ENCODE measurements at places on chromosomes 5 and 9. TPM values are rescaled to one million over a fixed set of nuclear protein-coding genes. Genes with fewer than 3 reads are reported as not detected.
A peak's percentile ranks its signal among the peaks of the same experiment; 100 is the strongest.

The CAVIN4 gene
- 0.09 TPM for total RNA-seq

- no peak for DNase-seq
Observed at GRCh38 chr5:4124221-4124970, 528.8 kb downstream of the IRX1 start.

The ACOT12 gene
- total RNA-seq, result not detected

DNA sequence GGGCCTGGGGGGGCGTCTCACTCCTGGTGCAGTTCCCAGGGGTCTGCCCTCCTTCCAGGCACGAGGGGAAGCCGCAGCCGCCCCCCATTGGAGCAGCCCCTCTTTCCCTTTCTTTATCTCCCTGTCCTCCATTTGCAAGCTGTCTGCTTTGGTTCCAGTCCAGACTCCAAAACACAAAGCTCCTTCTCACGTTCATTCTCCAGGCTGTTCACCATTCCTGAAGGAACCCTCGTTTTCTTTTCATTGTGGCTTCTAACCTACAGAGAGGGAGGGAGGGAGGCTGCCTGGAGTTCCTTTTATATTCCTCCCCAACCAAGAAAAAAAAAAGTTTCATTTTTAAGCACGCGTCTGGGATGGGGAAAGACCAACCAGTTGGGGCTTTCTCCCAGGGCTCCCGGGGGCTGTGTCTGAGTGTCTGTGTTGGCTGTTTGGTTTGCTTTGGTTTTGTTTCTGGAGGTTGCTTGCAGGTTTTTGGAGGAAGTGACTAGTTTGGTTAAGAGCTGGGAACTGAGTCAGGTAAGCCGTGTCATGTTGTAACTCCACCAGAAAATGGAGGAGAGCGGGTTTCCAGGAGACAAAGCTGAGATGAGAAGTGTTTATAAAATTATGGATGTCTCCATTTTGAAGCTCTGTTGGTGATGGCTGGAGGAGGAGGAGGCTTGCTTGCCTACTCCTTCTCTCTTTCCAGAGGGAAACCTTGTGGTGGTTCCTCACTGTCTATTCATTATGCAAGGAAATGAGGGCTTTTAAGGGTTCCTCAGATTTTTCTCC is 1.6 kb downstream of the ZNF462 start:
- DNase-seq, result no peak

DNA sequence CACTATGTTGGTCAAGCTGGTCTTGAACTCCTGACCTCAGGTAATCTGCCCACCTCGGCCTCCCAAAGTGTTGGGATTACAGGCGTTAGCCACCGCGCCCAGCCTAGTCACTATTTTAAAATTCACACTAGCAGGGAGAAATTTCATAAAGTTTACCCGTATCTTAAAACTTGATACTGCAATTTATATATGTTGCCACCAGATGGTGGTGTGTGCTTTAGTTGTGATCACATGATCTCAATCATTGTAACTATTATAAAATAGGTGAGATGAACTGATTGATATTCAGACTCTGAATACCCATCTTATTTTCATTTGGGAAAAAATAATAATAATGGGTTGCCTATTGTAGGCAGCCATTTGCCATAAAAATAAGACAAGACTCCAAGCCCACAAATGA is 1330.4 kb upstream of the WWC1 start:
- no peak for DNase-seq

The SPTAN1 gene
- 183 TPM for total RNA-seq

- DNase-seq, result peak; percentile 26
Observed at GRCh38 chr5:5422819-5423515, 490 bp downstream of the ICE1 start.

The MYOT gene
- not detected for total RNA-seq

The PCDHA1 gene
- not detected for total RNA-seq

DNA sequence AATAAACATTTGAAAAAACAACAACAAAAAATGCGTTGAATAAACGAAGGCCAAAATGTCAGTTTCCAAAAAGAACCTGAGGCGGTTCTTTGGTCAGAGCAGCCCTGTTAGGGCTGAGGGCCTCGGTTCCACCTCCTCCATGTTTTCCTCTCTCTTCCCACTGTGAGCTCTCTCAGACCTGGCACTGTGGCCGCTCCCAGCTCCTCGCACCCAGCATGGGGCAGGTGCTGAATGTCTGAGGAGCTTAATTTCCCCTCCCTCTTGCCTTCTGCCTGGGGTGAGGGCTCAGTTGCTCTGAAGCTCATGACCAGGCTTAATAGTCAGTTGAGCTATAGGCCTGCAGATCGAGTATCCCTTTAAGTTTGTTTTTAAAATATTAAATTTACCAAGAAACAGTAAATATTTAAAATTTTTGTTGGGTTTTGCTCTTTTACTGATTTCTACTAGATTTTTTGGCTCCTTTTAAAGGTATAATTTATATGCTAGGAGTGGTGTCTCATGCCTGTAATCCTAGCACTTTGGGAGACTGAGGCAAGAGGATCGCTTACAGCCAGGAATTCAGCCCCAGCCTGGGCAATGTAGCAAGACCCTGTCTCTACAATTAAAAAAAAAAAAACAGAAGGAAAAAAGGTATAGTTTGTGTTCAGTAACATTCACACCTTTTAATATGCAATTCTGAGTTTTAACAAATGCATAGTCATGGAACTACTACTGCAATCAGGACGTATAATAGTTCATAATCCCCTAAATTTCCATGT is 28.1 kb downstream of the DAPK1 start:
- no peak for DNase-seq

GRCh38 chr5:152499814-152500535 is 94.9 kb upstream of the NMUR2 start:
- DNase-seq, result no peak

DNA sequence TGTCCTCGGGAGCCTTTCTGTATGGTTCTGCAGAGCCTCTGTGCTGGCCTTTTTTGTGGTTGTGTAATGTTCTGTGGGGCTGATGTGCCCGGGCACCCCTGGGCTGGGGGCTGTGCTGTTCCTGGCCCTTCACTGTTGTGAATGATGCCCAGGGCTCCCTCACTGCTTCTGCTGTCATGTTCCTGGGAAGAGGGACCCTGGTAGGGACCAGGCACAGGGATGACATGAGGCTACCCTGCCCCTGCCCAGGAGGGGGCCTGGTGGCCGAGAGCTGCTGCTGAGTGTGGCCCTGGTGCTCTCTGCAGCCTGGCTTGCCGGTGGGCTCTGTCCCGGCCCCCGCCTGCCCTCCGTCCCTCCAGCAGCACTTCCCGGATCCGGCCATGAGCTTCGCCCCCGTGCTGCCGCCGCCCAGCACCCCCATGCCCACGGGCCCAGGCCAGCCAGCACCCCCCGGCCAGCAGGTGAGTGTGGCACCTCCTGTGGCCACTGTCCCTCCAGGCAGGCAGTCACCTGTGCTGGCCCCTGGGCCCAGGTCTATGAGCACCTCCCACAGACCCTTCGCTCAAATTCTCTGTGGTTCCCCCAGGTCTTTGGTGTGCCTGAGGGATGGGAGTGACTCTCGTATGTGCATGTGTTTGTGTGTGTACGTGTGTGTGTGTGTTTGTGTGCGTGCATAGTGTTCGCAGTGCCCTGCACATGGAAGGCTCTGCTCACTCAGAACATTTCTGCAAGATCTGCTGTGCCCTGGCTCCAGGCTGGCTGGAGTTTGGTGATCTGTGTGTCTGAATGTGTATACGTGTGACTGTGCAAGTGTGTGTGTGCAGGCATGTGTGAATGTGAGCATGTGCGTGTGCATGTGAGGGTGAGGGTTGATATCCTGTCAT is 72.3 kb downstream of the WNK2 start:
- no peak for DNase-seq

The ANKRD18B gene
- total RNA-seq, result not detected

GRCh38 chr9:13993632-13994185 is 320.2 kb downstream of the NFIB start:
- DNase-seq, result no peak

DNA sequence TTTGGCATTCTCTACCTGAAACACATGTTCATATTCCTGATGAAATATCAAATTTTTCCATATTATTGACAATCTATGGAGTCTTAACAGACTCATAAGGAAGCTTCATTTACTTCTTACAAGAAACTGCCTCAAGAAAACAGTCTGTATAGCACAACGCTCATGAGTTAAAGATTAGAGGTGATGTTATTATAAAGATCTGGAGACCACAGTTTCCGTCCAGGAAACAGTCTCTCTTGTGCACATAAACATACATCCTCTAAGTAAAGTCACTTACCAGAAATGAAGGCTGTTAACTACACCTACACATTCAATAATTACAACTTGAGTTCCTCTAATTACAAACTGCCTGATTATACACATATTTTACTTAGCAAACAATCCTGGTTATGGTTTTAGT is 86.9 kb downstream of the RAPGEF6 start:
- DNase-seq, result peak; percentile 37

The ECM2 gene
- total RNA-seq, result not detected

GRCh38 chr5:109038209-109038840 is 290.6 kb downstream of the FER start:
- DNase-seq, result no peak

The IL9 gene
- total RNA-seq, result not detected

GRCh38 chr9:130118841-130119518 is 53.2 kb upstream of the NCS1 start:
- no peak for DNase-seq

DNA sequence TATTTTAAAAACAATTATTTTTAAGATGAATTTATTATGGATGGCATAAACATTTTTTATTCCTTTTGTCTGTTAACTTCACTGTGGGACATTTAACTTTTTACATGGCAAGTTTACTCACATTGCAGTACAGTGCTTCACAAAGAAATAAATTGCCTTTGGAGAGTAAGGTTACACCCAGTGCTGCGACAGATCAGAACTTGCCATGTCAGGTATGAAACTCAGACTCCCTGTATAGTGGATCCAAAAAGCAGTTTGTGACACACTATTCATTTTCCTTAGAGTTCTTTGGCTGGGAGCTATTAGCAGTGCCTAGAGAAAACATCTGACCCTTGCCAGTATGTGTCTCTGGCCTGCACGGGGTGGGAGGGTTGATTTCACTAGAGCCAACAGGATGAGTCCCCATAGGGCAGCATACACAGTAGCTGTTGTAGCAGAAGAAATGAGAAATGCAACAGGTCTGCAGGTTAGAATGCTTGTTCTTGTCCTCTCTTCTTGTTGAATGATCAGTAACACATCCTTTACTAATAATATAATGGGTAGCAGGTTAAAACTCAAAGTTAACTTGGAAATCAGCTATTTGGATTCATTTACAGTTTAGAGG is 42.9 kb downstream of the STARD4 start:
- no peak for DNase-seq

GRCh38 chr9:126864771-126865170 is 4.3 kb downstream of the ZBTB34 start:
- no peak for DNase-seq

The PCDHB10 gene
- total RNA-seq, result not detected

The ZNF366 gene
- total RNA-seq, result not detected

GRCh38 chr5:33734537-33734936 is 157.3 kb downstream of the ADAMTS12 start:
- DNase-seq, result no peak

The ZNF883 gene
- total RNA-seq, result 1.1 TPM

- no peak for DNase-seq
Observed at GRCh38 chr9:129347316-129348120, 169.5 kb upstream of the IER5L start.

DNA sequence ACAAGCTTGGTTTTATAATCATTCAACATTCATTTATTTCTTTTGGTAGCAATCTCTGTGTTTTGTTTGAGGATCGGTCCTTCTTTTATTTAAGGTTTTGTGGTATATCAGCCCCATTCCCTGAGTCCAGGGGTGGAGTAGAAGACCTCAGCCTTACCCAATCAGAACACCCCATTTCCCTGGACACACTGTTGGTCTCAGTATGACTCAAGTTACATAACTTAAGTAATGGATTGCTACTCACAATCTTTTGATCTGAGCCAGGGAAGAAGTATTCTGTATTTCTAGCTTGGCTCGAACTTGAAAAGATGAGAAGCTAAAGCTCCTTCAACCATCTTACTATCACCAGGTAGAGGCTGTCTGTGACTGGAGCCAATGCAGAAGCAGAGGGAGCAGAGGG is 175.2 kb upstream of the HAPLN1 start:
- no peak for DNase-seq

The CATSPER3 gene
- 0.31 TPM for total RNA-seq

GRCh38 chr9:131160416-131161112 is 35.2 kb downstream of the NUP214 start:
- DNase-seq, result no peak

The ANKRD31 gene
- 0.94 TPM for total RNA-seq

DNA sequence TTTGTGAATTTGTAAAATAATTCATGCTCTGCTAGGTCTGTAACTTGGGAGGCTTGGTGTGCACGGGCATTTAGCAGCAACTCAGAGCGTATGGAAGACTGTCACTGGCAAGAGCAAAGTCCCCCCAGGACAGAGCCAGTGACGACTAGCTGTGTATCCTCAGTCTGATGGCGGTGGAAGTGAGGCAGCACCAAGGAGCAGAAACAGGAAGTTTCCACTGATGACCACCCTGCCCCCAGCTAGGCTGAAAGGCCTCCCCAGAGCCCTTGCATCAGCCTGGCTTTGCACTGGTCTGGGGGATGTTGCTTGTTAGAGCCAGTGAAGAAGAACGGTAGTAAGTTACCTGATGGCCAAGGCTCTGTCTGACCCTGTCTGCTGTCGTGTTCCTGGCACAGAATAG is 66.8 kb upstream of the ABL1 start:
- no peak for DNase-seq

- DNase-seq, result no peak
Observed at GRCh38 chr5:27821681-27822080, 783.3 kb upstream of the CDH9 start.

DNA sequence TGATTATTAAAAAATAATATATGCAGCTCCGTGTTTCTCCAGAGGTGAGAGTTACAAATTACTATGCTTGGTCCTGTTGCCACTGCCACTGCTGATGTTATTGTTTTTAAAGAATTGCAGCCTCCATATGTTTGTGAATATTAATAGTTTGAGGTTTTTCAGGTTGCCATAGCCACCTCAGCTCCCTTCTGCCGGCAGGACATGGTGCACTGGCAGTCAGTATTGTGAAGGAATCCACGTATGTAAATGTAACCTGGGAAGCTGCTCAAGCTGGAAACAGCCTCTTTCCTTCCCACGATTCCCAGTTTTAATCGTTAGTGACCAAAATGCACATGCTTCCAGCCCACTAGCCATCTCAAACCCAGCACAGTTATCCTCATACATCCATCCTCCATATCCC is 184.4 kb upstream of the CCNG1 start:
- DNase-seq, result no peak

- no peak for DNase-seq
Observed at GRCh38 chr9:119559056-119559455, 189.8 kb upstream of the BRINP1 start.

DNA sequence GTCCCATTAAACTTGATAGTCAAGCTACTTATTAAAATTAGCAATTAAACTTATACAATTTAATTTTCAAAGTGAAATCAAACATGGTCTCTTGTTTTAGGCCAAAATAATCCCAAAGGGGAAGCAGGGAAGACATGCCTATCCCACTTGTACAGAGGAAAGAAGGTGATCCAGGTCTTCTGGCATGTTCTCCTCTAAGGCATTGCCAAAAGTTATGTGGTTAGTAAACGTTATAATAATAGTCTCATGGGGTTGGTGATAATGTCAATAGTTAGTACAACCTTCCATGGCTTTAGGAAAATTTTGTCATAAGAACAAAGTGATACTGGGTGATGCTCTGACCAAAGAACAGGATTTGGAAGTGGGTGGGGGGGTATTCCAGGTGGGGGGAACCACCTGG is 52.8 kb downstream of the ROR2 start:
- no peak for DNase-seq
